ENCODE measurements at places on chromosomes 16 and 17.

GRCh38 chr17:80644536-80644935, 99.9 kb downstream of the RPTOR start:
- DNase-seq, result no peak

DNA sequence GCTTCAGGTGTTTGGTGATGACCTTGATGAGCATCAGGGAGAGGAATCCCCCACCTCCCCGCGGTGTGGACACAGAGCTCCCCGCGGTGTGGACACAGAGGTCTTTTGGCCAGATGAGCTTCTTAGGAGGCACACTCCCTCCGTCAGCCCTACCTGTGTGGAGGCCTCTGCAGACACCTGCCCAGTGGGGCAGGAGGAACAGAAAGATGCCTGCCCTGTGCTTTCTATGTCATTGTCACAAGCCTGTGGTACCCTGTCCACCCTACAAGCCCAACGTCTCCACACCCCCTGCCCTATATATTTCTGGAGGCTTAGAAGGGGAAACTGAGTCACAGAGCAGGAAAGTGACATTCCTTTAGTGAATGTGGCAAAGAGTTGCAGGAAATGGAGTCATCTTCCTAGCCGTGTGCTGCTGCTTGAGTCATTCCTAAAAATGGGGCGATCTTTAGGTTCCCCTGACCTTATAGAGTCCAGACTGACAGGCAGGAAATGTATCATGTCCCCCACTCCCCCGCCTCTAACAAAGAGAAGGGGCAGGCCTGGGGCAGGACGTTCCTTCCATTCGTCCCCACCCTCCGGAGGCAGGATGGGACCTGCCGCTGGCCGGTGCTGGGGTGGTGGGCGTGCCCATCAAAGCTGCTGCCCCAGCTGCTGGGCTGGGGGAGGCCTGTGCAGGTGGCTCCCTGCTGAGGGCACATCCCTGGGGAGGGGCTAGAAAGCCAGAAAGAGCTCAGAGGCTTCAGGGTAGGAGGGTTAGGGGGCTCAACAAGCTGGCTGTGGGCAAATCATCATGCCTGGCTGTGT, 1.0 kb upstream of the C16orf74 start:
- DNase-seq, result no peak

DNA sequence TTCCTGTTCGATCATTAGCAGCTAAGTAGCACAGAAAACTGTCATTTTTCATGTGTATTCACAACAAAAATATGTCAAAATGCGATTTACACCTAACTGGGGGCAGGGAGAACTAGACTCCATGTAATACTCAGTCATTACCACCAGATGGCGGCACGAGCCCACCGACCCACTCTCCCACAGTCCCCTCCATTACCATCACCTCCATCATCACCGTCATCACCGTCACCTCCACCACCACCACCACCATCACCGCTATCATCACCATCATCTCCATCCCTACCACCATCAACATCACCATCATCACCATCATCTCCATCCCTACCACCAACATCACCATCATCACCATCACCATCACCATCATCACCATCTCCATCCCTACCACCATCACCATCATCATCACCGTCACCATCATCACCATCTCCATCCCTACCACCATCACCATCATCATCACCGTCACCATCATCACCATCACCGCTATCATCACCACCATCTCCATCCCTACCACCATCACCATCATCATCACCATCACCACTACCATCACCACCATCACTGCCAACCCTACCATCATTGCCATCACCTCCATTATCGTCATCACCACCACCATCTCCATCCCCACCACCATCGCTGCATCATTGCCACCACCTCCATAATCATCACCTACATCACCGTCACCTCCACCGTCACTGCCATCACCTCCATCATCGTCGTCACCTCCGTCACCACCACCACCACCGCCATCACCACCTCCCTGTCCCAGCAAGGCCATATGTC, 14.4 kb downstream of the NDUFAF8 start:
- peak; percentile 28 for DNase-seq

DNA sequence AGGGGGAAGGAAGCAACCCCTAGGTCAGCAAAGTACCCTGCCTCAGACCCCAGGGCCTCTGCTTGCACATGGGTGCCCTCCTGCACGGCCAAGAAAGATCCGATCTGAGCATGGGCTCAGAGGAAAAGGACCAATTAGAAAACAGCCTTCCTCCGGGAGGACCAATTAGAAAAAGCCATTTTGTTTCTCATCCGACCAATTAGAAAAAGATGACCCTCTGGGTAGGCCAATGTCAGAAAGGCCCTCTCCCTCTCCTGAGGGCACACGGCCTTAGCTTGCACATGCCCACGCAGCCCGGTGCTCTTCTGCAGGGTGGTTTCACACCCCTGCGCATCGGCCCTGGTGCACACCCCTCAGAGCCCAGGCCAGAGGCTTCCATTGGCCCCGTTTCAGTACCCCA, 5.1 kb upstream of the CISD3 start:
- no peak for DNase-seq

GRCh38 chr17:57902800-57903759, 52.1 kb downstream of the CUEDC1 start:
- no peak for DNase-seq

GRCh38 chr16:53090591-53091411, 36.0 kb downstream of the CHD9 start:
- DNase-seq, result no peak

DNA sequence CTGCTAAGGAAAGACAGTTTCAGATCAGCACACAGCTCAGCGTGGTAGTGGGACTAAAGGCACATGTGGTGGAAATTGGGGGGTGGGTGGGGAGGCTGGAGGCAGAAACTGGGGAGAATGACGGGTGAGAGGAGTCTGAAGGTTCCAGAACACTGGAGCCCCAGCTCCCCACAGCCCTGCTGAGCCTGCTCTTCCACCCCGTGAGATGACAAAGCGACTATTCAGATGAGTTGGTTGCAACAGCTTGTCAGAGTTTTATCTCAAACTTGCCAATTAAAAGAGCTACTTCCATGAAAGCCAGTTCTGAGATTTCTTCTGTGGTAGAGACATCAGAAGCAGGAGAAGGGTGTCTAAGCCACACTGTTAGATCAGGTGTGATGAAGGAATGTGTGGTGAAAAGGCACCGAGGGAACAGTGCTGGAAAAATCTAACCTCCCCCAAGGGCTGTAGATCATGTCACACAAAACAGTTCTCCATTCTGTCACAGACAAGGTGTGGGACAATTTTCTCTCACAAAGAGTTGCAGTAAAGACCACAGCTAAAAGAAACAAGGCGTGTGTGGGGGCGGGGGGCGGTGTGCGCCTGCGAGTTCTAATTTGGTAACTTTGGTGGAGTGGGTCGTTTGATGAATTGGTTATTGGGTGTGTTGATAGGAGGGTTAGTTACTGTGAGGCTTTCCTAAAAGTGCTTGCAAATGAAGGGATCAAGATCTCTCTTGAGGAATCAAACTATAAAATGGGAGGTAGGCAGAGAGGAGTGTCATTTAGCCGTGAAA, 39.0 kb downstream of the CCDC182 start:
- DNase-seq, result no peak

DNA sequence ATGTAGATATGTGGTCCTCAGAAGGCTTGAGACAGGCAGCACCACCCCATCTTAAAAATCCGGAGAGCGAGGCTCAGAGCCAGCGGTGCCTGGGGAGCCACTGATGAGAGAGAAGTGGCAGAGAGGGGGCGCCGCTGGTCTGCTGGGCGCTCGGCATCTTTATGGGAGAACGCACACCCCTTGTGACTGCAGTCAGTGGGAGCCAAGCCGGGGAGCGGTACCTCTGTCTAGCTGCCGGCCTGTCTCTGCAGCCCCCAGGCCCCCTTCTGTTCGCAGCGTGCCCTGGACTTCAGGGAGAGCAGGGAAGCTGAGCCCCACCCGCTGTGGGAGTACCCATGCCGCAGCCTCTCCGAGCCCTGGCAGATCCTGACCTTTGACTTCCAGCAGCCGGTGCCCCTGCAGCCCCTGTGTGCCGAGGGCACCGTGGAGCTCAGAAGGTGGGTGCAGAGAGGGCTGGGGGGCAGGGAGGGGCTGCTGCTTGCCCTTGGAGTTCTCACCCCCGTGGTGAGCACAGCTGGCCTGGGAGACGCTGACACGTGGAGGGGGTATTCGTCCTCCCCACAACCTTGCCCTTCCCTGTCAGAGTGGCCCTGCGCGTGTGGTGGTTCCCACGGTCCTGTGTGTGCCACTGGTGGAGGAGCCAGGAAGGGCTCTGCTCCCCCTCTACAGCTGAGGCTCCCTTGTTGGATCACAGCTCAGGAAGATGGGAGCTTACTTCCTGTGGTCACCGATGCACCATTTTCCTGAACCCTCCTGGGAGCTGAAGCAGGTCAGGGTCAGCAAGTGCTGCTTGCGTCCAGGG, 44.8 kb downstream of the PRMT7 start:
- DNase-seq, result no peak

GRCh38 chr16:79618692-79619050, 18.1 kb upstream of the MAF start:
- DNase-seq, result no peak

GRCh38 chr17:19712436-19713004, 3.9 kb downstream of the SLC47A2 start:
- DNase-seq, result no peak

- DNase-seq, result peak; percentile 26
Measured at GRCh38 chr16:81445143-81445961, 744 bp downstream of the CMIP start.

GRCh38 chr17:51857052-51857597, 301.4 kb downstream of the CA10 start:
- DNase-seq, result no peak
